ENCODE measurements at places on chromosomes 4 and X.
A peak's percentile ranks its signal among the peaks of the same experiment; 100 is the strongest.

- DNase-seq, result no peak
Observed at GRCh38 chrX:10126834-10127233, 29.9 kb upstream of the CLCN4 start.

DNA sequence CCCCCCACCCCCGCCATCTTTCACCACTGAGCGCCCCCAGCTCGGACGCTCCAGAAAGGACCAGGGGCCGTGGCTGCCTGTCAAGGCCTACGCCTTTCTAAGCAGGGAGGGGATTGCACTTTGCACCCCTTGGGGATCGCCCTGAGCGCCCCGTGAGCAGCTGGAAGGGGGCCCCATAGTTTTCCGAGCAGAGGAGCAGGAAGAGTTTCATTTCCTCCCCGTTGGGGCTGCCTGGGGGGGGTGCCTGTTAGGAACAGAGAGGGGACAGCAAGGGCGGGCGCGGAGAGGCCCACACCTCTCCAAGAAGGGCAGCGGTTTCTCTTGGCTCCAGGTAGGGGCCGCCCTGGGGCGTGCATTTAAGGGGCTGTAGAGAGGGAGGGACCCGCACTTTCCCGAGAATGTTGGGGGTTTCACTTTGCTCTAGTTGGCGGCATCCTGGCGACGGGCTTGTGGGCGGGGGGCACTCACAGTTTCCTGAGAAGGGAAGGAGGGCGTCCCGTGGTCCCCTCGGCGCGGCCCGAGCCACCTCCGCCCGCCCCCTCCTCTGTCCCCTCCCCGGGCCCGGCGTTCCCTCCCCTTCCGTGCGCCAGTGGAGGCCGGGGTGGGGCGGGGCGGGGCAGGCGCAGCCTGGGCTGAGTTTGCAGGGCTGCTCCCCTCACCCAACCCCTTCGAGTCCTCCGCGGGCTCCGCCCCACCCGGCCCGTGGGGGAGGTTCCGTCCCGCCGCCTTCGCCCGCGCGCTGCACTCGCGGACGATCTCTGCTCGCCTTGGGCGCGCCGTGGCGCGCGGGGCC is 82.3 kb upstream of the CD99 start:
- peak; percentile 76 for DNase-seq

GRCh38 chr4:80926446-80926845 is 104.1 kb upstream of the BMP3 start:
- no peak for DNase-seq

DNA sequence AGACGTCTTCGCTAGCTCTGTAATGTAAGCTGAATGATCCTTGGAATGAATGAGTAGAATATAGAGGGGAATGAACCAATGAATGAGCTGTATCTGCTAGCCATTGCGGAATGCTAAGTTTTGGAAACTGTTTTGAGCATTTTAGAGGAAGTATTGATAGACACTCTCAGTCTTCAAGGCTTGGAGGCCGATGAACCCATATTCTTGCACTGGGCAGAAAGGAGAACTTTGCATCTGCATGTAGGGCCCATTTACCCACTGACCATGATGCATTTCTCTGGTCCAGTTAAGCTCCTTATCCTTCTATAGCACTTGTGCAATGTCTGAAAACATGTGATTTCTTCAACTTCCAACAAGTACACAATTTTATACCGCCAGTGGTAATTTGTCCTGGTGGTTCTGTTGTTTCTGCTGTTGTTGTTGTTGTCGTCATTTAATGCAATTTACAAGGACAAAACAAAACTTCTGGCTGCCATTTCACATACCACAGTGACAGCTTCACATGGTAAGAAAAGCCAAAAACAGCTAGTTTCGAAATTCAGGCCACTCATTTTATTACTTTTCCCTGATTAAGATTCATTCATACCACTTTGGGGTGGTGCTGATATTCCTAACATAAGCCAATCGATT is 85.0 kb upstream of the MTM1 start:
- no peak for DNase-seq

DNA sequence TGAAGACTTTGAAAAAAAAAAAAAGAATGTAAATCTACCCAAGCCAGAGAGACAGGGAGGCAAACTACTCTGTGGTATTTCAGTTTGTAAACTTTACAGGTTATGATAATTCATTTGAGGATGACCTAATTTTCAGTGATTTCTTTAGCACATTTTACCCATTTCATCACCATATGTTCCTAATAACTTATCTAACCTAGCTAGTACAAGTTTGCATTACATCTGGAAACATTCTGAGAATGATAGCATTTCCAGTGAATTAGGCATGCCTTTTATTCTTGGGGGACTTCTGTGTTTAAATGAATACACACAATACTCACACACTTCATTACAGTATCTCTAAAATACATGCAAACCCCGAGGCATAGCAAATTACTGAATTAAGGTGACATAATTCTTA is 1055.5 kb downstream of the PCDH18 start:
- DNase-seq, result no peak

DNA sequence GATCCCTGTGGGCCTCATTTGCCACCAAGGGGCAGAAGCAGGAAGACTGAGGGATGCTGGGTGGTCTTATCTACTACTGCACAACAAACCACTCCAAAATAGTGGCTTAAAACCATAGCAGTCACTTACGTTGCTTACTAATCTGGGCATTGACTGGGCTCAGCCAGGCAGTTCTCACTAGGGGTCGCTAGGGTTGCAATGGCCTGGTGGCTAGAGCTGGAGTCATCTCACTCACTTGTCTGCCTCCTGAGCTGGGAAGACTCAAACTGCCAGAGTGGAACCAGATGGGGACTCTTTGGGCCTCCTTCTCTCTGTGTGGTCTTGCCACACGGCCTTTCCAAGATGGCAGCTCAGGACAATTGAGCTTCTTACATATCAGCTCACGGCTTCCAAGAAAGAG is 216.3 kb upstream of the BCOR start:
- DNase-seq, result no peak

DNA sequence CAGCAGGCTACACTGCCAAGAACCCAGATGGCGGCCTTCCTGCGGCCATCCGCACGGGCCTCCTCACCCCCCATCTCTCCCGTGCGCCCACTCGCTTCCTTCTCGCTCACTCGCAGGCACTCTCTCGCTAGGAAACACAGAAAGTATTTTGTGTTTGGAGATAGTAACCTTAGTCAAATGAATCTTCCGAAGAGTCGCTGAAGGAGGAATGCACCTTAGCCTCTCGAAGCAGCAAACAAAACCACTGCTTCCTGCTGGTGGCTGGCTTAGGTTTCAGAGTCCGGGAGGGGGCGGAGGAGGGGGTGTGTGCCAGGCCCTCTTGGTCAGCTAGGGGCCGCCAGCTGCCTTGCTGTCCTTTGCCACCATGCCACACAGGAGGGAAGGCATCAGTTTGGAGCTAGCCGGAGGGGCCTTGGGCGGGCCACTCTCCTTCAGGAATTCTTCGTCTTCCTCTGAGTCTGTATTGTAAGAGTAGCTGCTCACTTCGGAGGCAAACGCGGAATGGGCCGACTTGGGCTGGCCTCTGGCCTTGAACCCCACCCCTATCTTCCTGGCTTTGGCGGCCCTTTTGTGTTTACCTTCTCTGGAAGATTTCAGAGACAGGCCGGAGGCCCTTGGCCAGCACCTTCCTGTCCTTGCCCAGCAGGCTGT is 73.2 kb upstream of the UCP1 start:
- no peak for DNase-seq
